ENCODE measurements at places on chromosomes 2 and 18. TPM values are rescaled to one million over a fixed set of nuclear protein-coding genes. Genes with fewer than 3 reads are reported as not detected.

DNA sequence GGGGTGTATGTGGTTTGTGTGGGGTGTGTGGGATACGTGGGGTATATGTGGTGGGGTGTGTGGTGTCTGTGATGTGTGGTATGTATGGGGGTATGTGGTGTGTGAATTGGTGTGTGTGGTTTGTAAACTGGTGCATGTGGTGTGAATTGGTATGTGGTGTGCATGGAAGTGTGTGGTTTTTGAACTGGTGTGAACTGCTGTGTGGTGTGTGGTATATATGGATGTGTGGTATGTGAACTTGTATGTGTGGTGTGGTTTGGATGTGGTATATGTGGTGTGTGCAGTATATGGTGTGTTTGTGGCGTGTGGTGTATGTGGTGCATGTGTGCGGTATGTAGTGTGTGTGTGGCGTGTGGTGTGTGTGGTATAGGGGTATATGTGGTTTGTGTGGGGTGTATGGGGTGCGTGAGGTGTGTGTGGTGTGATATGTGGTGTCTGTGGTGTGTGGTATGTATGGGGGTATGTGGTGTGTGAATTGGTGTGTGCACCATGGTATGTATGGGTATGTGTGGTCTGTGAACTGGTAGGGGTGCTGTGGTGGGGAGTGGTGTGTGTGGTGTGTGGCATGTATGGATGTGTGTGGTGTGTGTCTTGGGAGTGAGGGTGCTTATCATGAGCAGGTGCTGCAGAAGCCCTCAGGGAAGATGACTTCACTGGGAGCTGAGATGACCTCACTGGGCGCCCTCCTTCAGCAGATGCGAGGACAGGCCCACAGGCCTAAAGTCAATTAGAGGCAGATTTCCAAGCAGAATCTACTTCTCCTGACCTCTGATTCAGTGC is 209.6 kb upstream of the TNP1 start:
- H3K4me3 ChIP-seq, result no peak overlapping the region
- H3K27me3 ChIP-seq, result peaks cover 11% of the 10 kb centered on the region
- H3K27ac ChIP-seq, result no peak overlapping the region
- DNase-seq, result no peak

UGT1A10 gene
- total RNA-seq, result not detected

GRCh38 chr2:197309691-197310231 is 819 bp downstream of the ANKRD44 start:
- peak overlapping the region; percentile 94 for H3K4me3 ChIP-seq
- DNase-seq, result peak; percentile 71
- no peaks in the 10 kb centered on the region for H3K27me3 ChIP-seq

NBEAL1 gene
- total RNA-seq, result 12.3 TPM

DNA sequence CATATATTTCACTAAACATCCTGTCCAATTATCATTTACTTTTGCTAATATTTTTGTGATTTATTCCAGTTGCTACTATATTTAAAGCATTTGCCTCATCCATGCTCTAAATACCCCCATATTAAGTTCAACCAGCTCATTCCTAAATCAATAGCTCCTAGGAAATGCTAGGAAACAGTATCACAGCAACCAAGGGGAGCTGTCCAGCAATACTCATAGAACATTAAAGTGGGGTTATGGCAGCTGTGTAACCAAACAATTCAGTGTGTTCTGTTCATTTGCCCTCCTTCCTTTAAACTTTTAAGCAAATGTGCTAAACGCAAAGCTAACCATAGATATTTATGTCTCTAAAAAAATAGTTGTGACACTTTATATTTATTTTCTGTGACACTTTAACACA is 41.1 kb downstream of the ACVR1C start:
- H3K4me3 ChIP-seq, result no peak overlapping the region
- DNase-seq, result no peak
- H3K27ac ChIP-seq, result no peak overlapping the region
- peaks cover 14% of the 10 kb centered on the region for H3K27me3 ChIP-seq

- H3K36me3 ChIP-seq, result no peaks in the 10 kb centered on the region
- no peaks in the 10 kb centered on the region for H3K4me1 ChIP-seq
- no peaks in the 10 kb centered on the region for H3K27me3 ChIP-seq
- H3K27ac ChIP-seq, result no peak overlapping the region
- no peak for DNase-seq
These were observed 100.9 kb downstream of the DPP10 start for GRCh38 chr2:114543236-114543766.

- H3K27ac ChIP-seq, result peak overlapping the region; percentile 30
- peaks cover 61% of the 10 kb centered on the region for H3K4me1 ChIP-seq
- no peak for DNase-seq
- H3K27me3 ChIP-seq, result no peaks in the 10 kb centered on the region
- no peaks in the 10 kb centered on the region for H3K36me3 ChIP-seq
These were observed 175.4 kb downstream of the HDAC4 start for GRCh38 chr2:239225371-239225851.

ZSWIM2 gene
- not detected for total RNA-seq

DNA sequence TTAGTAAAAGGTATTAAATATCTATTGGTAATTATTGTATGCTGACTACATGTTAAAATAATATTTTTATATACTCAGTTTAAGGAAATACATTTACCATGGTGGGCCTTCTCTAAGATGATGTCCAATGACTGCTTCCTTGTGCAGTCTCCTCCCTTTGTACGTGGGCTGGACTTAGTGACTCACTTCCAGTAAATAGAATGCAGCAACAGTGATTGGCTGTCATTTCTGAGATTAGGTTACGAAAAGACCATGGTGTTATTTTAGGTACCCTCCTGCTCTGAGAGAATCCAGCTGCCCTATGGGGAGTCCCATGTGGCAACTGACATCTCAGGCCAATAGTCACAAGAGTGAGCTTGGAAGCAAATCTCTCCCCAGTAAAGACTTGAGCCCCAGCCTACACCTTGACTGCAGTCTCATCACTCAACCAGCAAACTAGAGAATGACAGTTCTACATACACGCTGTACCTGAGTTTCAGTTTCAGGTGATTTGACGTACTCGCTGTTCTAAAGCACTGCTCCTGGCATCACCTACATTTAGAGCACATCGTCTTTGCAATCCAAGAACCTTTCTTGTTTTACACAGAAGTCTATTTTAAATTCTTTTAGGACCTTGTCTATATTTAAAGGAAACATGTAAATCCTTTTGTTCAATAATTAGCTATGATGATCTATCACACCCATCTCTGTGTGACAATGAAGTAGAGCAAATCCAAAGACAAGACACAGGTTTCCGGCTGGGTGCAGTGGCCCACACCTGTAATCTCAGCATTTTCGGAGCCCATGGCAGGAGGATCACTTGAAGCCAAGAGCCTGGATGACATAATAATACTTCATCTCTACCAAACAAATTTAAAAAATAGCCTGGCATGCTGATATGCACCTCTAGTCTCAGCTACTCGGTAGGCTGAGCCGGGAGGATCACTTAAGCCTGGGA is 87.2 kb downstream of the COBLL1 start:
- H3K4me3 ChIP-seq, result no peak overlapping the region
- no peaks in the 10 kb centered on the region for H3K36me3 ChIP-seq
- H3K27ac ChIP-seq, result no peak overlapping the region
- no peaks in the 10 kb centered on the region for H3K27me3 ChIP-seq

UGT1A9 gene
- total RNA-seq, result not detected

DNA sequence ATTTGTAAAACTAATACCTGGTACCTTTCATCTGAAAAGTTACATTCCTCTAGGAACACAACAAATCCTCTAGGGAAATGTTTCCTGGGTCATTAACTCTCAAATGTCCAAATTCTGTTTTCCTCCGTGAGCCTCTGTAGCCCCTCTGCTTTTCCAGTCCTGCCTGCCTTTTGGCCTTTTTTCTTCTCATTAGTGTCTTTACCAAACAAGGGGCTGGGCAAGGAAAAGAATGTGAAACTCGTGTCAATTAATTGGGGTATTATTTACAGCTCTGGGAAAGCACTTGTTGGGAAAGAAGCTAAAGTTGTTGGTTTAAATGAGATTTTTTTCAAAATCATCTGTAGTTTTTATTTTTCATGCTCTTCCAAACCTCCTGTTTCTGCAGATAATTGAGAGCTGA is 198.1 kb upstream of the NRP2 start:
- H3K27ac ChIP-seq, result no peak overlapping the region
- no peak overlapping the region for H3K4me3 ChIP-seq
- DNase-seq, result no peak
- H3K27me3 ChIP-seq, result peaks cover 5% of the 10 kb centered on the region
- H3K36me3 ChIP-seq, result no peaks in the 10 kb centered on the region

WDR12 gene
- total RNA-seq, result 76.4 TPM

ESCO1 gene
- total RNA-seq, result 29.6 TPM

DNA sequence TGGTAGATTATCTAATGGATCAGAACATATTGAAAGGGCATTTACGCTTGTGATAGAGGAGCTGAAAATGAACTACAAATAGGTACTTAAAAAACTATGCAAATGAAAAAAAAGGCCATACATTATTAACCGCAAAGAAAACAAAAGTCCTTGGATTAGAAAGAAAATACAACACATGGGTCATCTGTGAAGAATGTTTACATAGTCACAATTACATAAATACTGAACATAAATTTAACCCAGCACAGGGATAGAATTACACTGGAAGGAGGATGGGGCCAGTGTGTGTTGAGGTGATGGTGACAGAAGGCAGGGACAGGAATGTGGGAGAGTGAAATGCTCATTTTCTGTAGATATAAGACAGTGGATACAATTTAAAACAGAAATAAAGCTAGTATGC is 6.6 kb downstream of the NTSR2 start:
- H3K4me3 ChIP-seq, result no peak overlapping the region
- H3K27ac ChIP-seq, result no peak overlapping the region
- peaks cover 28% of the 10 kb centered on the region for H3K27me3 ChIP-seq
- DNase-seq, result no peak

- no peak for DNase-seq
- H3K27ac ChIP-seq, result no peak overlapping the region
- H3K36me3 ChIP-seq, result peaks cover 5% of the 10 kb centered on the region
- no peaks in the 10 kb centered on the region for H3K4me1 ChIP-seq
- no peak overlapping the region for H3K4me3 ChIP-seq
These were observed 279.3 kb downstream of the CDH19 start for GRCh38 chr18:66324616-66325015.

STPG4 gene
- total RNA-seq, result not detected

GRCh38 chr18:44731530-44732237 is 51.0 kb downstream of the SETBP1 start:
- H3K27ac ChIP-seq, result peak overlapping the region; percentile 89
- H3K36me3 ChIP-seq, result peaks cover 15% of the 10 kb centered on the region
- DNase-seq, result no peak
- peak overlapping the region; percentile 75 for H3K4me3 ChIP-seq

DNA sequence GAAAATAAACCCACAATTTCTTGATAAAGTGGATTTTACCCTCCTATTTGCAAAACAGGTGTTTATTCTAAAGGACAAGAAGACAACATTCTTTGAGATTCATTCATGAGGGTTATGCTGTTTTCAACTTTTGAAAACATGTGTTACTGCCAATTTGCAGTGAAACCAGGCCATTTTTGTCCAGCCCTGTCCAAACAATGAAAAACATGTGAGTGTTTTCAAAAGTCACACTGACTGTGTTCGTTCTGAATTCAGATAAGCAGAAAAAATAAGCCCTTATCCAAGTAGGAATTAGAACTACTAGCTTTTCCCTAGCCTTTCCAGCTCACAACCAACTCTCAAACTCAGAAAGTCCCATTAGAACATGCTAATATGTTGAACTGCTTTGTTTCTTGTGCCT is 148.1 kb upstream of the PID1 start:
- H3K4me3 ChIP-seq, result no peak overlapping the region
- no peaks in the 10 kb centered on the region for H3K36me3 ChIP-seq
- DNase-seq, result no peak
- peaks cover 4% of the 10 kb centered on the region for H3K27me3 ChIP-seq
- H3K27ac ChIP-seq, result no peak overlapping the region

GRCh38 chr2:64667535-64667934 is 13.8 kb upstream of the SERTAD2 start:
- H3K4me3 ChIP-seq, result no peak overlapping the region
- no peak for DNase-seq
- no peaks in the 10 kb centered on the region for H3K36me3 ChIP-seq
- H3K4me1 ChIP-seq, result peaks cover 21% of the 10 kb centered on the region

GLI2 gene
- total RNA-seq, result 0.38 TPM

DNA sequence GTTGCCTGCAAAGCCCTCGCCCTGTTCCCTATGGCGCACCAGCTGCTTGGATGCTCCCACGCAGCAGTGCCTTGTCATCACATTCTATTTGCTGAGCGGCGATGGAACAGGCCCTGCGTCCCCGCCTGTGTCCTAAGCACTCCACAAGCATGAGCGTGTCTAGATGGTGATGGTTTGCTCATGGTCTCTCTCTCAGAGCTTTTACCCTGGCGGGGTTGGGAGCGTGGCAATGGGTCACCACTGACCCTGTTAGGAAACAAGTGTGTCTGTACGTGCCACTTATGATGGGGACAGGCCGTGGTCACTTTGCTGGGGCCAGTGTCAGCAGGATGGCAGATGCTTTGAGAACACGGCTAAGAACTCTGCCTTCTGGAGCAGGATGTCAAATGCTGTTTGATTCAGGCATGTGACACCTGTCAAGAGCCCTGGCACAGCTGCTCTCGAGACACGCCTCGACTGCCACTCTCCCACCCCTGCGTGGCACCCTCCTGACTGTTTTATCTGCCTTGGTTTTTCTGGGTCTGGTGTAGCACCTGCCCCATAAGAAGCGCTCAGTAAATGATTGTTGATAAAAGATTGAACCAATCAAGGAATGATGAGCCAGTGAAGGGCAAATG is 44.2 kb downstream of the RRM2 start:
- H3K27ac ChIP-seq, result no peak overlapping the region
- no peaks in the 10 kb centered on the region for H3K27me3 ChIP-seq
- no peaks in the 10 kb centered on the region for H3K36me3 ChIP-seq
- H3K4me1 ChIP-seq, result no peaks in the 10 kb centered on the region
- no peak for DNase-seq

MOGAT1 gene
- not detected for total RNA-seq

- no peaks in the 10 kb centered on the region for H3K27me3 ChIP-seq
- H3K27ac ChIP-seq, result no peak overlapping the region
- no peak for DNase-seq
- no peak overlapping the region for H3K4me3 ChIP-seq
- peaks cover 5% of the 10 kb centered on the region for H3K4me1 ChIP-seq
- peaks cover 16% of the 10 kb centered on the region for H3K36me3 ChIP-seq
These were observed 103.5 kb upstream of the NOSTRIN start for GRCh38 chr2:168698969-168699368.

UPP2 gene
- not detected for total RNA-seq

DNA sequence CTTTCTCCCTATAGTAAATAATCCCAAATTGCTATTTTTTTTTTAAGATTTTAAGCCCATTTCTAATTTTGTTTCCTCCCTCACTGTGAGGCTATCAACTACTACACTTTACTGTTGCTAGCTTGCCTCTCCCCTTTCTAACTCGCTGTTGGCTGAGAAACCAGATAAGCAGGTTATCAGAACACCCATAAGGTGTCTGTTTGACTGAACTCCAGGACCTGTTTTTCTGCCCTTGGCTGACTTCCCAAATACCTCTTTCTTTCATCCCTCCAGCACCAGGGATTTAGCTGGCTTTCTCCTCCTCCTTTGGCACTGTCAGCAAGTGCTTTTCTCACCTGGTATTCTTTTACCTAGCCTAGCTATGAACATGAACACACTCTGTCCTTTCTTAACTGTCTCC is 11.1 kb downstream of the TRAK2 start:
- no peak overlapping the region for H3K4me3 ChIP-seq
- DNase-seq, result no peak
- no peaks in the 10 kb centered on the region for H3K36me3 ChIP-seq
- no peaks in the 10 kb centered on the region for H3K27me3 ChIP-seq
- H3K4me1 ChIP-seq, result peaks cover 3% of the 10 kb centered on the region
- H3K27ac ChIP-seq, result no peak overlapping the region

KCNS3 gene
- not detected for total RNA-seq

Measured in natural killer cell treated with Interleukin-12 subunit alpha and Interleukin-12 subunit beta and Interleukin-15 and Interleukin-18, amount 100 ng/mL, for 72 hours (primary cell).